Esophagus squamous epithelium (tissue), 5 donors: ENCODE measurements at places on chromosomes 5 and 9. TPM values are rescaled to one million over a fixed set of nuclear protein-coding genes. Genes with fewer than 3 reads are reported as not detected.

The OTULINL gene
- total RNA-seq = 0.79 TPM

The FGFR4 gene
- 0.68 TPM for total RNA-seq

The TMC1 gene
- total RNA-seq = not detected

The CCDC180 gene
- total RNA-seq = 2.7 TPM

- H3K27me3 ChIP-seq = no peaks in the 10 kb centered on the region
- peaks cover 54% of the 10 kb centered on the region for H3K36me3 ChIP-seq
- H3K4me1 ChIP-seq = peaks cover 44% of the 10 kb centered on the region
- H3K27ac ChIP-seq = peak overlapping the region; percentile 95
- no peak for DNase-seq
- H3K4me3 ChIP-seq = peak overlapping the region; percentile 75
Observed at GRCh38 chr9:136942881-136943230, 1.7 kb downstream of the FBXW5 start.

- H3K4me3 ChIP-seq = peak within 1 kb of the TSS; percentile 53
- H3K36me3 ChIP-seq = peaks cover 27% of the 10 kb centered on the region
- H3K4me1 ChIP-seq = peaks cover 38% of the 10 kb centered on the region
- H3K27ac ChIP-seq = peak within 1 kb of the TSS; percentile 95
- H3K27me3 ChIP-seq = no peaks in the 10 kb centered on the region
- DNase-seq = peak; percentile 33
Observed at GRCh38 chr5:139482050-139482889, at the start of gene STING1. STING1 (minus strand) TSS chr5:139482758; CDS start chr5:139481704, 1,054 bp downstream.

GRCh38 chr5:67181648-67182221 lies 14.9 kb downstream of the CD180 start:
- H3K4me3 ChIP-seq = no peak overlapping the region
- DNase-seq = no peak
- no peak overlapping the region for H3K27ac ChIP-seq
- no peaks in the 10 kb centered on the region for H3K36me3 ChIP-seq

DNA sequence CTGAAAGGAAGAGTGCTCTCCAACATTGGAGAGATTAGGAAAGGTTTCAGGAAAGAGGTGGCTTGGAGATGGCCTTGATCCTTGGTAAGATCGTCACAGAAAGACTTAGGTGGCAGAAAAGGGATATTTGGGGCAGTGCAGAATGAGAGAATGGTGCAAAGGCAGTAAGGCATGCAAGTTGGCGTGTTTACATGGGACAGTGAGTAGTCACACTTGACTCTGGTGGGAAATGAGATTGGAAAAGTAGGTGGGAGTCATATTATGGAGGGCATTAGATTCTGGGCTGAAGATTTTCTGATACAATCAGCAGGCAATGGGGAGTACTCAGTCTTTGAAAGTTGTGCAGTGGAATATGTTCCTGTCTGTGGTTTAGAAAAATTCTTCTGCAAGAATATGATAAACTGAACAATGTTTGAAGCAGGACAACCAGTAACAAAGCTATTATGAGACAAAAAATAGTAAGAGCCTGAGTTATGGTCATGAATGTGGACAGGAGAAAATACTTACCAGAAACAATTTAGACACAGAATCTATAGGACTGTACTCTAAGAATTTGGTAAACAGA lies 76.2 kb upstream of the ANKRD55 start:
- H3K4me3 ChIP-seq = no peak overlapping the region
- no peaks in the 10 kb centered on the region for H3K4me1 ChIP-seq
- H3K27me3 ChIP-seq = no peaks in the 10 kb centered on the region
- no peak overlapping the region for H3K27ac ChIP-seq
- DNase-seq = no peak

- H3K27me3 ChIP-seq = no peaks in the 10 kb centered on the region
- no peaks in the 10 kb centered on the region for H3K36me3 ChIP-seq
- peaks cover 63% of the 10 kb centered on the region for H3K4me1 ChIP-seq
- peak overlapping the region; percentile 69 for H3K27ac ChIP-seq
- no peak overlapping the region for H3K4me3 ChIP-seq
Observed at GRCh38 chr5:172797771-172798191, 26.8 kb upstream of the DUSP1 start.
